ENCODE measurements at places on chromosomes 13 and 19. TPM values are rescaled to one million over a fixed set of nuclear protein-coding genes. Genes with fewer than 3 reads are reported as not detected.

DNA sequence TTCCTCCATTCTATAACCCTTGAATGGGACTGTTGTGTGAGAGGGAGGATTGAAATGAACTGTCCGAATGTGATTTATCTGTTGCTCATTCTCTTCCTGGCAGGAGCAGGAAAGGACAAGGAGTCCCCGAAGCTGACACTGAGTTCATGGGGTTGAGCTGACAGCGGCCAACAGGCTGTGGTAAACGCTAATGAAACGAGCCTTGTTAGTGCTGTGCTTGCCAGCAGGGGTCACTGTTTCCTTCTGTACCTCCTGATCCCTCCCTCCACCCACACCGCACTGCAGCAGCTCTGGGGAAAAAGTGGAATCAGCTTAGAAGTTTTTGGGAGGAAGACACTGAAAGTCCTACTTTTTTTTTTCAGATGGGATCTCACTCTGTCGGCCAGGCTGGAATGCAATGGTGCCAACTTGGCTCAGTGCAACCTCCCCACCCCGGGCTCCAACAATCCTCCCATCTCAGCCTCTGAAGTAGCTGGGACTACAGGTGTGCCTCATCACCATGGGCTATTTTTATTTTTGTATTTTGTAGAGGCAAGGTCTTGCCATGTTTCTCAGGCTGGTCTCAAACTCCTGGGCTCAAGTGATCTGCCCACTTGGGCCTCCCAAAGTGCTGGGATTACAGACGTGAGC, 6.7 kb upstream of the ZNF761 start:
- peak; percentile 39 for DNase-seq

DNA sequence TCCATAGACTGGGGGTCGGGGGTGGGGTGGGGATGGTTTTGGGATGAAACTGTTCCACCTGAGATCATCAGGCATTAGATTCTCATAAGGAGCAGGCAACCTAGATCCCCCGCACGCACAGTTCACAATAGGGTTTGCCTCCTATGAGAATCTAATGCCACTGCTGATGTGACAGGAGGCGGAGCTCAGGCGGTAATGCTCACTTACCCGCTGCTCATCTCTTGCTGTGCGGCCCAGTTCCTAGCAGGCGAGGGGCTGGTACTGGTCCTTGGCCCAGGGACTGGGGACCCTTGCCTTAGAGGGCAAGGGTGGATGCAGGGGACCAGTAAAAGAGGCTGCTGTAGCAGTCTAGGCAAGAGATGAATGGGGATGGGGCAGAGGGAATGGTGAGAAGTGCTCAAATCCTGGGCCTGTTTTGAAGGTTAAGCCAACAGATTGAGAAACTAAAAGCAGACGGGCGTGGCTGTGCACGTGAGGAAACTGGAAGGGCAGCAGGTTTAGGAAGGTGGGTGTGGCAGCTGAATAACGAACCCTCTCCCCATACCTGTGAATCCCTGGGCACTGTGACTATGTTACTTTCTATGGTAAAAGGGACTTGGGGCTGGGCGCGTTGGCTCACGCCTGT, 1.5 kb upstream of the ERICH4 start:
- DNase-seq: no peak

GRCh38 chr13:19818223-19818842, 35.6 kb upstream of the PSPC1 start:
- DNase-seq: peak; percentile 77

- DNase-seq: no peak
Observed at GRCh38 chr19:11506967-11507366, 1.3 kb upstream of the ZNF653 start.

DNA sequence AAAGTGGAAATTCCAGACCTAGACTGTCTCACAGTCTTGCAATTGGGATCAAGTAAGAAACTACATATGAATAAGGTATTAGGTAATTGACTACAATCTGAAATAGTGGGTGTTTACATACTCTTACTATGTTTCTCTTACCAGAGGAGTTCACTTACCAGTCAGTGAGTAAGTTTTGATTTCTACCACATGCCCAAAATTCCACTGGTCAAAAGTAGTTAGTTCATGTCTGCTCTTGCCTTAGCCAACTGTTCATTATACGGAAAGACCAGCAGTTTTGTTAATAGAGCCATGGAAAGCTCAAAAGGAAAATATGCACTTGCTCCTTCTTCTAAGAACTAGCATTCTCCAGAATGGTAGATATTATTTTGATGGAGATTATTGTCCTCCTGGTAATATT, 490.8 kb downstream of the RFC3 start:
- no peak for DNase-seq

Gene GPR12
- 0.27 TPM for polyA plus RNA-seq

Gene CALR3
- not detected for polyA plus RNA-seq

Gene SIGLEC14
- polyA plus RNA-seq: not detected

Gene GPI
- polyA plus RNA-seq: 171 TPM

All from H1 (cell line).